Activated CD4-positive, alpha-beta T cell treated with anti-CD3 and anti-CD28 coated beads, Interleukin-2, Interleukin-4, amounts not matched to agents 100 ng/mL and 50 ng/mL, durations not matched to agents 16 hours and 8 hours (primary cell): ENCODE measurements at places on chromosomes 3 and 15.

GRCh38 chr3:25663869-25664811 is 567 bp downstream of the TOP2B start:
- DNase-seq: peak; percentile 40

GRCh38 chr3:11717768-11718636 is 74.3 kb upstream of the VGLL4 start:
- no peak for DNase-seq

DNA sequence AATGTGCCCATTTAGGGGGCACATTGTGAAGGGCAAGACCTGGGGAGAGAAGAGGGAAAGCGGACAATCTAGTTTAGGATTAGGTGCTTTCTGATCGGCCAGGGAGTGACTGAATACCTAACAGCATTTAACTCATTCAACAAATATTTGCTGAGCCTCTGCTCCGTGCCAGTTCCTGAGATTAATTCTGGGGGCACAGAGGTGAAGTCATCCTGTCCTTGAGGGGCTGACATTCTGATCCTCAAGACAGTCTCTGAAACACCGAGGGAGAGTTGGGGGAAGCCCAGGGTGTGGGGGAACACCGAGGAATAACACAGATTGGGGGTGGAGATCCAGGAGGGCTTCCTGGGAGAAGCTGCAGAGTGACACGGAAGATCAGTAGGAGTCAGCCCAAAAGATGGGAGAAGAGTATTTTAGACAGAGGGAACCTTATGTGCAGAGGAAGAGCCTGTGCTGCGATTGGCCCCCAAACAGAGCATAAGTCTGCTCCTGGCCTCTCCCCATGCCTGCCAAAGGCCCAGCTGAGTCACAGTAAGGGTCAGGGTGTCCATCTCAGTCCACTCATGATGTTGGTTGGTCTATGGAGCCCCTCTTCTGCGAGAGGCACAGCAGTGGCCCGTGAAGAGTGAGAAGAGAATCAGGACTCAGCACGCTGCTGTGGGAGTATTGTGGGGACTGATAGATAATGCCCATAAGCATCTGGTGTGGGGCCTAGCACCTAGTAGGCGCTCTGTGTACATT is 60.2 kb downstream of the AMOTL2 start:
- DNase-seq: no peak

DNA sequence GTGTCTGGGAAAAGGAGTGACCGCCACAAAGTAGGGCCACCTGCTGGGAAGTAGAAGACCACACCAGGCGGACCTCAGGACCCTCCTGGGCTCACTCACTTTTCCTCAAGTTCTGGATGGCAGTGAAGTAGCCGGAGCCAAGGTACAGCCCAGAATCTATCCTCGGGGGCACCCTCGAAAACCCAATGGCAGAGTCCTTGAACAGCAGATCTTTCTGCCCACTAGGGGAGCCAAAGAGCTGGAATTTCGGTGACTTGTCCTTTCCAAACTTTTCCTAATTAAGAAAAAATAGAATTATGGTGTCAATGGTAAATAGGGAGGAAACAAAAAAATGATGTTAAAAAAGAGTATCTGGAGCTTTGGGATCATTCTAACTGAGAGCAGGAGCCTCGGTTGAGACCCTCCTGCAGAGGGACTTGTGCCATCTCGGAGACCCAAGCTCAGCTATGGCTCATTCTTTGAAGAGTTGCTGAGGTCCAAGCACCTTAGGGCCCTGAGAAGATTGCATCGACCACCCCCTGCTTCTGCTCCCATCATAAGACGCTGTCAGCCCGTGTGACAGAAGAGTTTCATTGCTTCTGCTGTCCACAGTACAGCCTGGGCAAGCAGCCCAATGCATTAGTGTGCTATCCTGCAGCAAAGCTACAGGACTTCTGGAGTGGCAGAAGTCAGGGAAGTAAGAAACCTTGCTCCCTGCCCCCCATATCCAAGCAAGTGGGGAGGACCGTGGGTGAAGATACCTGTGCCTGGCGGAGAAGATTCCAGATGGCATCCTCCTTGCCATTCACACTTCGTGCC is 14.8 kb downstream of the LTF start:
- no peak for DNase-seq

DNA sequence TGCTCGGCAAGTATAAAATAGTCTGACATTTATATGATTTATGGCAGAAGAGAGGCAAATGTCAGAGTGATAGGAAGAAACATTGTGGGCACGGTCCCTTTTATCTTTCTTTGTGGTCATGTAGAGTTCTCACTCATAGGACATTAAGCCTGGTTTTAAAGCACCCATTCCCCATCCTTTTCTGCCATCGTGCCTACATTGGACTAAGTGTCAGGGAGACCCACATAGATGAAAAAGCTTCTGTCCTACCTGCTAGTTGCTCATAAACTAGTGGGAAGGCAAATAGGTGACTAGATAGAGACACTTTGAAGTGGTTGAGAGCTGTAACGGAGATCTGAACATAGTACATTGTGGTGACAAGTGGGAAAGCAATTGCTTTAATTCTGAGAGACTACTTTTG is 155.7 kb downstream of the B3GALNT1 start:
- DNase-seq: no peak

GRCh38 chr3:180617049-180617448 is 15.1 kb downstream of the TTC14 start:
- DNase-seq: no peak

DNA sequence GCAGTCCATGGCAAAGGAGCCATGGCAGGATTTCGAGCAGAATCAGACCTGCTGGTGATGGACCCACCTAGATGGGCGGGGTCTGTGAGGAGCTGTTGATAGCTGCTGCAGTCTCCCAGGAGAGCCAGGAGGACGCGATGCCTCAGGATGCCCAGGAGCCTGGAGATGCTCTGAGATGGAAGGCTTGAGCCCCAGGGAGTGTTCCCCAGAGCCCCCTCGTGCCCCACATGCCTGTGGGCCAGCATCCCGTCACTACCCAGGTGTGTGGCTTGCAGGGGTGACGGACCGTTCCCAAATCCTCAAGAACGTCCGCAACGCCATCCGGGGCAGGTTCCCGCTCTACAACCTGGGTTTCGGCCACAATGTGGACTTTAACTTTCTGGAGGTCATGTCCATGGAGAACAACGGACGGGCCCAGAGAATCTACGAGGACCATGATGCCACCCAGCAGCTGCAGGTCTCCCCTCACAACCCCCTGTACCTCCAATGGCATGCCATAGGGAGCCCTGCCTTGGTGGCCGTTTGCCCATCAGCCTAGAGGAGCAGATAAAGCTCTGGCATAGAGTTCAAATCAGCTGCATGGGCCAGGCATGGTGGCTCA is 6.7 kb downstream of the ITIH1 start:
- DNase-seq: no peak

- no peak for DNase-seq
Observed at GRCh38 chr3:64083575-64083974, 60.3 kb upstream of the PSMD6 start.

DNA sequence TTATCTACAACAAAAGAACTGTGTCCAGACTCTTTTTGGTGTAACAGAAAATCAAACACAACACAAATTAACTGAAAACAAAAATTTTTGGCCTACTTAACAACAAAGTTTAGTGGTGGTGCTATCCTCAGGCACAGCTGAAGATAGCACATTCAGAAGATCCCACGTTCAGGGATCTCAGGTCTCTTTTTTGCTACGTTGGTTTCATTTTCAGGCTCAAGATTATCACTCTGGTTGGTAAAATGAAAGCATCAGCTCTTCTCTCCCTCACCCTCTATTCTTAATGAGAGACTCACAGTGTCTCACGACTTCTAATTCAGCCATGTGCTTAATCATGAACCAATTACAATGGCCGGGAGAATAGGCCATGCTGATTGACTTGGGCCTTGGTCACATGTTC is 146.9 kb upstream of the PTPRG start:
- no peak for DNase-seq

DNA sequence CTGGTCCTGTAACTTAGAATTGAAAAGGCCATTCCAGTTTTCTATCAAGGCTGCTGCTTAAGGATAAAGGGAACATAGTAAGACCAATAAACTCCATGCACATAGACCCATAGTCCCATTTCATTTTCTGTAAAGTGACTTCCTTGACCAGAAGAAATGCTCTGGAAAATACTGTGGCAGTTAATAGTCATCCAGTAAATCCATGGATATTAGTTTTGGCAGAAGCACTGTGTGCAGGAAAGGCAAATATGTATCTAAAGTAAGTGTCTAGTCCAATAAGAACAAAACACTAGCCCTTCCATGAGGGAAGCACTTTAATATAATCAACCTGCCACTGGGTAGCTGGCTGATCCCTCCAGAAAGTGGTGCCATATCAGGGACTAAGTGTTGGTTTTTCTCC is 19.3 kb upstream of the MKRN3 start:
- no peak for DNase-seq

DNA sequence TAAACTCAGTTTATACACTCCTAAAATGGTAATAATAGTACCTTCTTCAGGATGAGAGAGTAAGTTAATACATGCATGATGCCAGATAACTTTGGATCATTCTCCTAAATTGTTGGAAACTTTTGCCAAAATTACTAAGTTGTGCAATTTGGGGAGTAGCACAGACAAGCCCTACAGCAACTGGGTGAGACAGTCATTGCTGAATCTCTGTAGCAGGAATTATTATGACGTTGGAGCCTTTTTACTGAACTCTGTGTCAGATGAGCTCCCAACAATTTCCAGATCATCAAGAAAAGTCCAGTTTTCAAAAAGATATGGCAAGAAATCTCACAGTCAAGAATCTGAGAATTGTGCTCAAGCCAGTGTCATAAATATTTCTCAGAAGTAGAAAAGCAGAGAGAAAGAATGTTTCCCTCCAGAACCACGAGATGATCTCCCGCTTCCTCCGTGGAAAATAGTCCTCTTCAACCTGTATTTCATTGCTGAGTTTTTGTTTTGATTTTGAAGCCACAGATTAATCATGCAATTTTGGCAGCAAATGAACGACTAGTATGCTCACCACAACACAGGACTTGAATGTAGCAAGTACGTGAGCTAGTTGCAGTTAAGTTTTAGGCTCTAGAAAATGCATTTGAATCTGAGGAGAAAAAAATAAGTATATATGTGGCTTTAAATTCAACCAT is 485.4 kb downstream of the CNTN6 start:
- no peak for DNase-seq

DNA sequence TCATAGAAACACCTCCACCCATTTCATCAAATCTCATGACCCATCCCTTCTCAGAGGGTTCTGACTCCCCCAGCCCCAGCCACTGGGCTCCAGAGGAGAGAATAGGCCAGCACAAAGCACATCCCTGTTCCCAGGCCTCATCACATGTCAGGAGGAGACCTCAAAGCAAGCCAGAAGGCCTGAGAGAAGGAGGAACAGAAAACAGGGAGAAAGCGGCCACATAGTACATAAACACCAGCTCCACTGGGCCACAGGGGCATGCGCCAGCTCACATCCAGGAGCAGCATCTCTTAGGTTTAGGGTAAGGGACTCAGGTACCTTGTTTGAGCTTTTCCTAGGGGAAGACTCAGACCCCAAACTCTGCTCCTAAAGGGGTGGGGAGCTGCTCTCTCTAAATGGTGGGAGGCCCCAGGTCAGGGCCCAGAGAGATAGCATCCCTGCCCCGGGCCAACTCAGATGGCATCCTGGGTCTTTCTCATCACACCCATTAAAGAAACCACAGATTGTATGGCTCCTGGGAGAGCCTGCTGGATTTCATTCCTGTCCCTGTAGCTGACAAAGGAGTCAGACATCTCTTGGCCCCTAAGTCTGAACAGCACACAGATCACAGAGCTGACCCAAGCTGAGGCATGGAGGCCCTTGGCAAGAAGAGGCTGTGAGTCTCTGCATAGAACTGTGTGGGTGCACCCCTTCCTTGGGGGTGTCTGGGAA is 2.5 kb downstream of the SHF start:
- DNase-seq: no peak

GRCh38 chr15:28996953-28997352 is 111.2 kb downstream of the APBA2 start:
- no peak for DNase-seq

DNA sequence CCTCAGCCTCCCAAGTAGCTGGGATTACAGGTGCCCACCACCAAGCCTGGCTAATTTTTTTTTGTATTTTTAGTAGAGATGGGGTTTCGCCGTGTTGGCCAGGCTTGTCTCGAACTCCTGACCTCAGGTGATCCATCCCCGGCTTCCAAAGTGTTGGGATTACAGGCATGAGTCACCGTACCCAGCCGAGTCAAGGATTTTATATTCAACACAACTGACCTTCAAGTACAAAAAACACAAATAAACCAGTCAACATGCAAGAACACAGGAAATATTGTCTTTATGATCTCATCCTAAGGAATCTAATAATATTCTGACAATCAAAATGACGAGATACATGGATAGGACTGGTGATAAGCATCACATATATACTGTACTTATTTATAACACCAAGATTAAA is 37.9 kb downstream of the TJP1 start:
- no peak for DNase-seq

DNA sequence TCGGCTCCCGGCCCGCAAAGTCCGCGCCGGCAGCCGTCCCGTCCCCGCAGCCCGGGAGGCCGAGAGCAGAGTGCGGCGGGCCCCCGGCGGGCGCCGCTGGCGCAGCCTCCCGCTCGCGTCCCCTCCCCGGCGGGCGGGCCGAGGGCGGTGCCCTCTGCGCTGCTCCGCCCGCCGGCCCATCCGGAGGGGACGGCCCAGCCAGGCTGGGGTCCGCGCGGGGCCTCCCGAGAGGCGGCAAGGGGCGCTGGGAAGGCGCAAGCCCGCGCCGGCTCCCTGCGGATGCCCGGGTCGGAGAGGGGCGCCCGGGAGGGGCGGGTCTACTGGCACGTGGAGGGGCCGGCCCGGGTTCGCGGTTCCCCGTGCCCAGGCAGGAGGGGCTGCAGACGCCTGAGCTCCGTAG is at the start of the genes CLCN2 and POLR2H:
Gene CLCN2 (minus strand): TSS at position 74 of the 400 bp plus-strand sequence. CDS start 126 bp downstream, outside the sequence.
Gene POLR2H (plus strand): TSS at position 179 of the 400 bp plus-strand sequence. CDS start 1,783 bp downstream, outside the sequence.
- DNase-seq: peak; percentile 37

DNA sequence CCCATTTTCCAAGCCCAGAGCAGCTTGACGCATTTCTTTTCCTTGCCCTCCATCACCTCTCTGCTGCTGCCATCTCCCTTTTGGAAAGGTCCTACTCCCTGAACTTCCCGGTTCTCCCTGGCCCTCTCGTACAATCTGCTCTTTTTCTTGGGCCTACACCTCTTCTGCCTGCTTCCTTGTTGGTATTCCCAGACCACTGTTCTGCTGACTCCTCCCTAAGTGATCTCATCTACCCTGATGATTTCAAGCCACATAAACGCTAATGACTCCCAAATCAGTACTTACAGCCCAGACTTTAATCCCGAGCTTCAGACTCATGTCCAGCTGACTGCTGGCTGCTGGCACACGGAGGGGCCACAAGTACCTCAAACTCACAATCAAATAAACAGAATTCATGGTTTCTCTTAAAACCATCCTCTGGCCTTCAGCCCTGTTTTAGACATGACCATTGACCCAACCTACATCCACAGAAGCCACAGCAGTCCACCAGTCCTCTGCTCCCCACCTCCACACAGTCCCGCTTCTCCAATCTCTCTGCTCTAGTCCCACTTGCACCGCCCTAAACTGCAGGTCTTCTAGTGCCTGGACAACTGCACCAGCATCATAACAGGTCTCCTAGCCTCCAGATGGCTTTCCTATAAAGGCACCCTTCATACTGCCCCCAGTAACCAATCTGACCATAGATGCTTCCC is 57.6 kb downstream of the AAGAB start:
- DNase-seq: no peak
